Vagina (tissue), 2 donors: ENCODE measurements at places on chromosomes 3 and 15. TPM values are rescaled to one million over a fixed set of nuclear protein-coding genes. Genes with fewer than 3 reads are reported as not detected.

Gene LDHAL6B
- not detected for total RNA-seq

Gene HYAL1
- 17.7 TPM for total RNA-seq

Gene ARGFX
- not detected for total RNA-seq

- no peak for DNase-seq
These were observed 351.0 kb downstream of the MCTP2 start for GRCh38 chr15:94582368-94582767.

DNA sequence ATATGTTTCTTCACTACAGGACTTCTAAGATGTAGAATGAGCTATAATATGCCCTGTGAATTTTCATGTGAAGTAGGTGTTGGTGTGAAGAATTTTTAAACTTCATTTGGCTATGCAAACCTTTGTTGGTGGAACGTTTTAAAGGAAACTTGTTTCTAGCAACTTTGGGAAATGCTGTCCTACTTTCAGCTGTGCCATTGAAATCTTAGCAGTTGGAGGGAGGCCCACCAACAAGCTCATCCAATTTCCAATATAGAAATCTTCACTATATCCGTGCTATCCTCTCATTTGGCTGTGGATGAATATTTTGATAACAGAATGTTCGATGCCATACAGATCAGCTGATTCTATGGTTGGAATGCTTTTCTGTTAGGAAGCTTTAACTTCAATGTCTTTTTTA is 51.3 kb downstream of the GRM7 start:
- DNase-seq, result no peak

DNA sequence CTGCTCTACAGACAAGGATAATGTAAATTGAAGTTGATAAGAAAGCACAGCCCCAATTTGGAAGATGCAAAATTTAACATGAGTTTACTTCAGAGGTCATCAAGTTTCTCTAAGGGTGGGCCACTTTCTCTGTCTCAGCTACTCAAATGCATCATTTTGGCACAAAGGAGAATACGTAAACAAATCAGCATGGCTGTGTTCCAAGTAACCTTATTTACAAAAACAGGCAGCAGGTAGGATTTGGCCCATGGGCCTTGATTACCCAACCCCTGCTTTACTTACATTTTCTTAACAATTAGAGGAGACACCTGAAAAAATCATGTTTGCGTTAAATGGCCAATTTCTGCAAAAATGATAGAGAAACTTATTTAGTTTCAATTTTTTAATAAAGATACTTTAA is 181.7 kb downstream of the GBE1 start:
- DNase-seq, result no peak

DNA sequence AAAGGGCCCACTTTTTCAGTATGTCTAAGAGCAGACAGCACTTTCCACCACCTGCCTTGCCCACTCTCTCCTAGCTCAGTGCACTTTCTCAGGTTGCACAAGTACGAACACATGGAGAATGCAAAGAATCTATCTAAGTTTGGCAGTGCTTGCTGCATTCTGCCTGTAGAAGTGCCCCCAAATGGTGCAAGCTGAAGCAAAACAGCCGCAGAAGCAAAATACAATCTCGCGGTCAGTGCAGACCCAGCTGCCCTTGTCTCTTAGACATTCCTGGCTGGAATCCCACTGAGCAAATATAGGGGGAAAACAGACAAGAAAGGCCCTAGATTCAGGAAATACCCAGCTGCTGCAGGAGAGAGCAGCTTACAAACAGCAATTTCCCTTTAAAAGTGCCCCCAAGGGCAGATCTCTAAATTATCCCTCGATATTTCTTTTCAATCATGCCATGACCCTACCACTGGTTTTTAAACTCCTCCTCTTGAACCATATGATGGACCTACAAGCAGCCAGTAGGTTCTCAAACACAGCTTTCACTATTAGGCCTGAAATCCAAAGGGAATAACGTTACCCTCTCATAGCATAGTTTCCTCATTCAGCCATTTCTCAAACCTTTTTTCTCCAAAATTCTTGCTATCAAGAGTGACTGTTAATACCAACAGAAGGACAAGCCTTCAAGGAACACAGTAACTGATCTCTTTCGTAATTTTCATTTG is 67.0 kb downstream of the TNIK start:
- no peak for DNase-seq
